ENCODE measurements at places on chromosomes 1 and 21.
A peak's percentile ranks its signal among the peaks of the same experiment; 100 is the strongest.

GRCh38 chr1:157844089-157844830 lies 2.7 kb upstream of the CD5L start:
- no peak for DNase-seq

GRCh38 chr1:18536915-18537314 lies 56.2 kb downstream of the KLHDC7A start:
- DNase-seq: no peak

- no peak for DNase-seq
These were observed 21.6 kb upstream of the SLAMF6 start for GRCh38 chr1:160544647-160545046.

DNA sequence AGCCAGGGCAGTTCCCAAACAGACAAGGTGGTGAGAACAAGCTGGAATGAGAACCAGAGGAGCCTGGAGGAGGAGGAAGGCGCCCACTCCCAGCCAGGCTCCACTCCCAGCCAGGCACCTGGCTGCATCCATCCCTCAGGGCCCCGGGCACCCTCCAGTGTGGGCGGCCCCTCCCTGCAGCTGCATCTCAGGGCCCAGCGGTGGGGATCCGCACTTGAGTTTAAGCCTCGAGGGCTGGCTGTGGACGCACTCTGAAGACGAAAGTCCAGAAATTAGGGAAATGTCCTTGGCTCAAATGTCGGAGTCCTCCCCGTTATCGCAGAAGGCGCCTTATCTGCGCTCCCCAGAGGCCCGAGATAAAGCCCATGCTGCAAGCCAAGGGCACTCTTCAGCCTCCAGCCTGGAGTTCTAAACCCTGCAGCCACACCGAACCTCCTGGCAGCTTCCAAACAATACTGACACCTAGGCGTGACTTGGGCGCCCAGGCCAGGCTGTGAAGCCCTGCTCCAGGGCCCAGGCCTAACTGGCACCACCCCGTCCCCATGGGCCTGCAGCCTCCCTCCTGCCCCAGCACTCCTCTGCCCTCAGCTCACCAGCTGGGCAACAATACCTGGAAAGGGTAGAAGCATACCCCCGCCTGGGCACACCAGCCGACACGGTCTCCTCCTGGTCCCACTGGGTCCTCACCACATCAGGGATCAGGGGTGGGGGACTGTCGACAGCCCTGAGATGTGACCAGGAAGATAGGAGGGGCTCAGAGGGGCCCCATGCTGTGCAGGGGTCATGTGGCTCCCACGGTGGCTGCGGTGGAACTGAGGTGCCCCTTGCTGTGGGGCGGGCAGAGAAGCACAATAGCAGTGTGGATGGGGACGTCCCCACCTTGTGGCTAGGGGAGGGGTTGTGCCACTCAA lies 184.8 kb upstream of the VAMP3 start:
- no peak for DNase-seq

- DNase-seq: no peak
These were observed 39.8 kb downstream of the WNT2B start for GRCh38 chr1:112548547-112548946.

DNA sequence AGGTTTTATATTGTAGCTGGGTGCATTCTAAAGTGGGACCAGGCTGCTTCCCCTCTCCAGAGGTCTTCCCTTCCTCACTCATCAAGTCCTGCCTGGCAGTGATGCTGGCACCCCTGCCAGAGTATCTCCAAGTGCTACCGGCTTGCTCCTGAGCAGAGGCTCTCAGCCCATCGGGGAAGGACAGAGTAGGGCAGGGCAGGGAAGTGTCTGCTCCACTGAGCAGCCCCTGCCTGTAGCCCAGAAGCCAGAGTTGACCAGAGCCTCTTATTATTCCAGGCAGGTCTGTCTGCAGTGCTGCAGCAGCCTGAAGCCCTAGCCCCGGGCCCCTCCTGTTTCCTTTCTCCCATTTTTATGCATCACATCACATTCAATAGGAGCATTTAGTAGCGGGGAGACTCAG lies 51.1 kb downstream of the ATP2B4 start:
- DNase-seq: no peak

DNA sequence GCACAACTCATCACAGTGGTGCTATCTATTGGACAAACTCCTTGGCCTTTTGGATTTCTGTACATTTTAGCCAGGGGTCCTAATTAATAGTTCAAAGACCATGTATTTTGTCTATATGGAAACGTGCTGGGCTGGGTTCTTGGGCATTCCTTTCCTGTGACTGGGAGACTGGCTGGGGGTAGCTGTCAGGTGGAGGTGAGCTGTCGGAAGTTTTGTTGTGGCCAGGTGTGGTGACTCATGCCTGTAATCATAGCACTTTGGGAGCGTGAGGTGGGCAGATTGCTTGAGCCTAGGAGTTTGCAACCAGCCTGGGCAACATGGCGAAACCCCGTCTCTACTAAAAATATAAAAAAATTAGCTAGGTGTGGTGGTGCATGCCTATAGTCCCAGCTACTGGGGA lies 392.4 kb downstream of the RPS6KC1 start:
- DNase-seq: no peak

DNA sequence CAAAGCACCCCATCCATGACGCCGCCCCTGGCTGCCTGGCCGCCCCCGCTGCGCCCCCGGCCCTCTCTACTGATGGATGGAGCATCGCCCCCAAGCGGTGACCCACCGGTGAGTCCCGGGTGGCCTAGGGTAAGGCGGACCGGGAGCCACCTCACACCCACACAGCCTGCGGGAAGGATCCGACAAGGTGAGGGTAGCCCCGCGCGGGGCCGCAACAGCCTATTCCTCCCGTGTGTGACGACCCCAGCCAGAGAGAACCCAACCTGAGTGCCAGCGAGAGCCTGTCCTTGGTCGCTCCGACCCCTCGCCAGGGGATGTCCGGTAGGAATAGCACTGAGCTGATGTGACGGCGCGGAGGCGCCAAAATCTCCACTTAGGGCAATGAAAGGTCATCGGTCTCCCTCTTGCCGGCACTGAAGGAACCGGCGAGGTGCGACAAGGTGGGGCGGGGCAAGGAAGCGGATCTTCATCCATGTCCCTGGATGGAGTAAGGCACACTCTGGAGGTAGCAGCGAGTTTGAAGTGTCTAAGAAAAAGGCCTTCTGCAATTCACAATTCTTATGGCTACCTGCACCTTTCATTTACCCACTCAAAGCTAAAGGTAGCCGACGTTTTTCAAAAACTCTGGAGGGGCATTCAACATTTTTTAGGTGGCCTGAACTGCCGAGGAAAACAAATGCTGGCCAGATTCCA lies 19.7 kb upstream of the CHIA start:
- no peak for DNase-seq

- no peak for DNase-seq
These were observed 18.1 kb upstream of the AVPR1B start for GRCh38 chr1:206135248-206135647.

- no peak for DNase-seq
These were observed 155.0 kb downstream of the TNFSF18 start for GRCh38 chr1:172895761-172896160.

DNA sequence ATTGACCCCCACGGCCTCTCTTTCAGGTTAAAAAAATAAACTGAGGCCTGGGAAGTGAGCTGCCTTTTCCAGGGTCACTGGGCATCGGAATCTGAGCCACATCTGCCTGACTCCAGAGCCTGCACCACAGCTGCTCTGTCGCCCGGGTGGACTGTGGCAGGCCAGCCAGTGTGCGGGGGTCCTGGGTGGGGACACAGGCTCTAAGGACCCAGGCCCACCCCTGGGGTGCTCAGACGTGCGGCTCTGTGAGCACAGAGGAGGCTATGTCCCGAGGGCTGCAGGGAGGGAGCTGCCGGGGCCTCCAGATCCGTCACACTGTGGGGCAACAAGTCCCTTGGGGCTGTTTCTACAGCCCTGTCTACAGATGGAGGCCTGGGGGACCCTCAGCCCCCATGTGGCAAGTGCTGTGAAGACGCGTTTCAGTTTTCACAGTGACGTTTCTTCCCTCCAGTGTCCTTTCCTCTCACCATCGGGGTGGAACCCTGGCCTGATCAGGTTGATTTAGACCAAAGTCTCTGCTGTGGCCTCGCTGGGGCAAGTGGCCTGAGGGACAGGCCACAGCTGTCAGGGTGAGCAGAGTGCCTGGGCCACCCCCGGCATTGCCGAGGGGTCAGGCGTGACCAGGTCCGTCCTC lies 39.2 kb upstream of the ACTRT2 start:
- peak; percentile 10 for DNase-seq

DNA sequence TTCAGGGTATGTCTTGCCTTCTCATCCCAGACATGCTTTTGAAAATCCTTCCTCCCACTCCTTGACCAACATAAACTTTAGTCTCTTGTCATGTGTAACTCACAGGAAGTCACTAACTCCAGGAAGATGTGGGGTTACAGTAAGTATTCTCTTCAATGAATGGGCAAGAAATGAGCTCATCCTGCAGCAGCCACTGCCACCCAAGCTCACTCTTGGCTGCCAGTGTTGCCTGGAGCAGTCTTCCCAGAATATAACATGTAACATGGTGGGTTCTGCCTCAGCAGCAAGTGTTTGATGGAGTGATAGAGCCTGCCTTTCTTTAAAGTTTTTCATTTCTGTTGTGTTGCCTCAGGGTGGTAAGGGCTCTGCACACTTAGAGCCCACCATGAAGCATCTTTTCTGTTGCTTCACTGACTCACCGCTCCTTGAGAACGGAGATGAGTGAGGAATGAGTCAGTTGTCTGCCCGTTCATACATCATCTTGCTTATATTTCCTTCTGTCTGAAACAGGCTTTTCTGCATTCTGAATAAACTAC lies 187.0 kb downstream of the TPR start:
- DNase-seq: no peak

DNA sequence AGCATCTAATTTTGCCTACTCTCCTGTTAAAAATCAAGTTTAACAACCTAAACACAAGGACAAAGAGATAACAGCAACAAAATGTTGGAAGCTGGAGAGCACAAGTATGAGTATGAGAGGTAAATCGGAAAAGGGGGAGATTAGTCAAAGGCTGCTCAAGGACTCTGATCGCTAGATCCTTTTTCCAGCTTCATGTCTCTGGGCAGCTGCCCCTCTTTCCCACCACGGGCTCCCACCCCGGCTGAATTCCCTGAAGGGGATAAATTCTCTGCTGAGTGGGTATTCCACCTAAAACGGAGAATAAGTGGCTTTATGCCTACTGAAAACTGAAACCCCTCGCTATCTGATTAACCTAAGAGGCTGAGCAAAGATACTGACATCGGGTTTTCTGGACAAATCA lies 696 bp upstream of the CTBS start:
- DNase-seq: no peak

Measured in activated CD8-positive, alpha-beta memory T cell treated with anti-CD3 and anti-CD28 coated beads, Interleukin-2, amount 50 U/mL, for 4 hours (primary cell).